ENCODE measurements at places on chromosomes 16 and 17.

- DNase-seq: no peak
These were observed 6.4 kb downstream of the THRA start for GRCh38 chr17:40068917-40069750.

DNA sequence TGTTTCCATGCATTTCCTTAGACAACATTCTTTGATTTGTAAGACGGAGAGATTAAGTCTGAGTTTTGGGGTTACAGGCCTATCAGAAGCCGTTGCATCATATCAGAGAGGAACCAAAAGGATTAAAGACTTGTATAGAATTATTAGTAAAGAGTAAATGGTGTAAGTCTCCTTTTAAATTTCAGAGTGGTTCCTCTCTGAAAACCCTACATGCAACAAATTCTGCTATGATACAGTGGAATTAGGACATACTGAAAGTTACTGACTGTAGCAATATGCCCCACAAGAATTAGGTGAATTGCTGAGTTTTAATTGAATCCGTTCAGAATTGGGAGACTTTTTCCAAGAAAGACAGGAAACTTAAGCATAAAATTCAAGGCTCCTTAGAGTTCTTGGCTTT is 221.6 kb downstream of the FTO start:
- no peak for DNase-seq

GRCh38 chr16:12195296-12195695 is 218.8 kb downstream of the SNX29 start:
- DNase-seq: no peak

DNA sequence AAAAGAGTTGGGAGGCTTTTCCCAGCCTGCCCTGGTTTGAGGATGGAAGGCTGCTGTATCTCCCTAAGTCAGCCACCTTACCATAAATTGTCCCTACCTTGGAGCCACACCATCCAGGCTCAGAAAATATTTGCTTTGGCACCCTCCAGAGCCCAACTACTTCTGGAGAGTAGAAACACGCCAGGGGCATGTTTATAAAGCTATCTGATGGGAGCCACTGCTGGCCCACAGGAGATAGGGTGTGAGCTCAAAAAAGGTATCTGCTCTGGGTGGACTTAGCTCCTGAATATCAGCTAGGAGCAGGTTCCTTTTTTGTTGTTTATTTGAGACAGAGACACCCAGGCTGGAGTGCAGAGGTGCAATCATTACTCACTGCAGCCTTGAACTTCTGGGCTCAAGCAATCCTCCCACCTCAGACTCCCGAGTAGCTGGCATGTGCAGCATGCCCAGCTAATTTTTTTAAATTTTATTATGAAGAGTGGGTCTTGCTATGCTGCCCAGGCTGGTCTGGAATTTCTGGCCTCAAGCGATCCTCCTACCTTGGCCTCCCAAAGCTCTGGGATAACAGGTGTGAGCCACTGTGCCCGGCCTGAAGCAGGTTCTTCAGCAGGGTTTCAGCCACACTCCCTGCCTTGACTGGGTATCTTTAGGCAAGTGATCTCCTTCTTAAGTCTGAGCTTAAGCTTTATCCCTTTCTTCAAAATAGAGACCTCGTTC is 147.1 kb downstream of the SALL1 start:
- no peak for DNase-seq

- no peak for DNase-seq
These were observed 26.3 kb downstream of the TXNDC11 start for GRCh38 chr16:11716336-11716735.

DNA sequence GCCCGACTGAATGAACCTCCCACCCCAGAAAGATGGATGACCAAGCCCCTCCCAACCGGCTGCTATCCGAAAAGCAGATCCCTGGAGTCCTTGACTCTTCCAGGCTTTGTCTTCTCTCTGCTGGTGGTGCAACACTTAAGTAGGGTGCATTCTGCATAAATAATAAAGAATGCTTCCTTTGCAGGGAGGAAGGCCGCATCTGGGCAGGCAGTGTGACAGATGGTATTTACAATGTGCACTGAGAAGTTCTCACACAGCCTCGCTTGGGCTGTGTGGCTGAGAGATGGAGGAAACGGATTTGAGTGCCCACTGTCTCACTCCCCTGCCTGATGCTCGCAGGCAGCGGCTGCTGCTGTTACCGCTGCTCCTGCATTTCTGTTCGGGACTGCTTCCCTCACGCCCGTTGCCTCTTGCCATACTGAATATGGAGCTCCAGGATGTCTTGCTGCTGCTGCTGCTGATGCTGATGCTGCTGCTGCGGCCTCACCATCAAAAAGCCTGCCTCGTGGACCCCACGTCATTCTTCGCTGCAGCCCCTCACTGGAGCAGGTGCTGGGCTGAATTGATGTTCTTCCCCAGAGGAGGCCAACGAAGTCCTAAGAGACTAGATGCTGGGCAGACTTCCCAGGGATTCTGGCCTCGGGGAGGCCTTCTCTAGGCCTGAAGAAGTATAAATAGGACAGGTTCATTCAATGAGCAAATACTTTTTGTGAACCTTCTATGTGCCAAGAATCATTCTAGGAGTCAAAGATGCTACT is 7.1 kb upstream of the RHBDL3 start:
- DNase-seq: no peak

DNA sequence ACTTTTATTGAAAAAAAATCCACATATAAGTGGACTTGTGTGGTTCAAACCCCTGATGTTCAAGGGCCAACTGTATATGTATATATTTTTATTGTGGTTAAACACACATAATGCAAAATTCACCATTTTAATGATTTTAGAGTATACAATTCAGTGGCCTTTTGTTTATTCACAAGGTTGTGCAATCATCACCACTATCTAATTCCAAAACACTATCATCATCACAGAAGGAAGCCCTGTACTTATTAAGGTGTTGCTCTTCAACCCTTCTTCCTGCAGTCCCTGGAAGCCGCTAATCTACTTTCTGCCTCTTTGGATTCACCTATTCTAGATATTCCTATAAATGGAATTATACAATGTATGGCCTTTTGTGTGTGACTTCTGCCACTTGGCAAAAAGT is 23.0 kb downstream of the MAP2K6 start:
- DNase-seq: peak; percentile 8

- DNase-seq: no peak
These were observed 145.5 kb downstream of the MSI2 start for GRCh38 chr17:57401556-57402488.

GRCh38 chr17:82443465-82444283 is 6.9 kb downstream of the CYBC1 start:
- DNase-seq: no peak

DNA sequence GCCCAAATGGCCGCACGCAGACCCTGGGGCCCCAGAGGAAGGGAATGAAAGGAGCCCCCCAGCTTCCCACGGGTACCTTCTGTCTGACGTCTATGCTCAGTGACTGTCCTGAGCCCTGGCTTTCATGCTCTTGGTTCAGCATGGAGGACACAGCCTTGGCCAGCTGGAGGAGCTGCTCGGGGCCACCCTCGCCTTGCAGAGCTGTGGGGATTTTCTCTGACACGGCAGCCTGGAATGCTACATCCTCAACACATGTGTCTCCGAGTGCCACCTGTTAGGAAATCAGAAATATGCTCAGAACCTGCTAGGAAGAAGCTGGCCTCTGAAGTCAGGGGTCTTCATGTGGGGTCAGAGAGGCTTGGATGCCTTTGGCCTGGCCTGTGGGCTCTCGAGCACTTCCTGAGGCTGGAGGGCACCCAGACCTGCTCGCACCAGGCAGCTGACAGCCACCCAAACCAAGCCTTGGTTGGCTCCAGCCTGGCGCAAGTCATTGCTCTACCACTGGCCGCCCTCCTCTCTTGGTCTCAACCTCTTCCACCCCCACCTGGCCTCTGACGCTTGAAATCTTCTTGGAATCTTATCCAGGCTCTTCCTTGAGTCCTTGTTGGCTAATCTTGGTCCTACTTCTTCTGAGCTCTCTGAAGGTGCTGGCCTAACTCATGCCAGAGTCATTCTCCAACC is 63.7 kb upstream of the BCO1 start:
- DNase-seq: no peak

- no peak for DNase-seq
These were observed 89.3 kb downstream of the SMG6 start for GRCh38 chr17:2214047-2214928.

DNA sequence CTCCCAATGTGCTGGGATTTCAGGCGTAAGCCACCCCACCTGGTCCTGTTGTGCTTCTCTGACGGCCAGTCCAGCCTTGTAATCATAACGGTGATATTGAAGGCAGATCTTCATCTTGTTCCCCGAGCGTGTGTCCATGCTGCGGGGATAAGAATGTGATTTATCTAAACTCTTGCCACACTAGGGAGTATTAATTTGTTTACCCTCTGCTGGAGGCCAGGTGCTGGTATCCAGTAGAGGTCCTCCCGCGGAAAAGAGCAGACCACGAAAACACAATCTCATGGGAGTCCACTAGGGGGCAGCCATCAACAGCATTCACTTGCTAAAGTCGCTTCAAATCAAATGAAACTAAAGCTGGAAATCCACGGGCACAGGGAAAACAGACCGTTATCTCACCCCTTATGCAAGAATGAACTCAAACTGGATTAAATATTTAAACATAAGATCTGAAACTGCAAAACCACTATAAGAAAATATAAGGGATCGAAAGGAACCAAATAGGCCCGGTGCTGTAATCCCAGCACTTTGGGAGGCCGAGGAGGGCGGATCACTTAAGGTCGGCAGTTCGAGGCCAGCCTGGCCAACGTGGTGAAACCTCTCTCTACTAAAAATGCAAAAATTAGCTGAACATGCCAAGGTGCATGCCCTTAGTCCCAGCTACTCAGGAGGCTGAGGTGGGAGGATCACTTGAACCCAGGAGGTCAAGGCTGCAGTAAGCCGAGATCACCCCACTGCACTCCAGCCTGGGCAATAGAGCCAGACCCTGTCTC is 22.3 kb upstream of the RBBP6 start:
- peak; percentile 43 for DNase-seq

DNA sequence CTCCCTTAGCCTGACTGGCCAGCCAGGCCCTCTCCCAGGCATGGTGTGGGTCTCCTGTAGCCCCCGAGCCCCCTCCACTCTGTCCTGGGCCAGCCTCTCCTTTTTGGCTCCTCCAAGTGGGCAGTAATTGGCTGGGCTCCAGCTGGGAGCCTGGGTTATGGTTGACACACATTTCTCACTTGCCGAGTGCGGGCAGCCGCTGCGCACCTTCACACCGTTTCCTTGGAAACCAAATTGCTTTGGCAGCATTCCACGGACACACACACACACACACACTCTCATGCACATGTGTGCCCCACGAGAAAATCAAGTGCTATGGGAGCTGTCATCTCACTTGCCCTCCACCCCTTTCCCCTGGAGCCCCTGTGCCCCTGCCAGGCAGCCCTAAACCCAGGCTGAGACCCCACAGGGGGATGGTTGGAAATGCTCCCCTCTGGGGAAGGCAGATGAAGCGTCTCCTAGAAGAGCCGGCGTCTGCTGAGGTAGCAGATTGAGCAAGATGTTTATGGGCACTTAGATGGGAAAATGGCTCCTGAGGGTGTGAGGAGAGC is 402.7 kb upstream of the TNRC6C start:
- no peak for DNase-seq

DNA sequence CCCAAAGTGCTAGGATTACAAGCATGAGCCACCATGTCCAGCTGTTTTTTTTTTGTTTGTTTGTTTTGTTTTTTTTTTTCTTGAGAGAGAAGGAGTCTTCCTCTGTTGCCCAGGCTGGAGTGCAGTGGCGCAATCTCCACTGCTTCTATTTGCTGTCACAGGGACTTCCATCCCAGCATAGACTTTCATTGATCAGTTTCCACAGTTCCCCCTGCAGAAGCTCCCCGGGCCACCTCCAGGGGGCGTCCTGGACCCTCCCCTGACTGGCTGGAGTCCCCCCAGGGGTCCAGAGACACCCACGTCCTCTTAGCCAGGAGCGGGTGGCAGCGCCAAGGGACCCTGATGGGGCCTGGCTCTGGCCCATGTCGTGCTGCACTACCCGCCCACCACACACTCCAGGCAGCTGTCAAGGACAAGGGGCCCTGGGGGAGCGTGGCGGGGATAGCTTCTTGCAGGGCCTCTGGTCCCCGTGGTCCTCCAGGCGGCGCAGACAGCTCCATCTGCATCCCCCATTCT is 3.1 kb upstream of the NPW start:
- DNase-seq: peak; percentile 79

GRCh38 chr17:65885541-65886312 is 306.2 kb downstream of the CEP112 start:
- DNase-seq: no peak

- DNase-seq: no peak
These were observed 24.7 kb upstream of the CIITA start for GRCh38 chr16:10852286-10852685.

DNA sequence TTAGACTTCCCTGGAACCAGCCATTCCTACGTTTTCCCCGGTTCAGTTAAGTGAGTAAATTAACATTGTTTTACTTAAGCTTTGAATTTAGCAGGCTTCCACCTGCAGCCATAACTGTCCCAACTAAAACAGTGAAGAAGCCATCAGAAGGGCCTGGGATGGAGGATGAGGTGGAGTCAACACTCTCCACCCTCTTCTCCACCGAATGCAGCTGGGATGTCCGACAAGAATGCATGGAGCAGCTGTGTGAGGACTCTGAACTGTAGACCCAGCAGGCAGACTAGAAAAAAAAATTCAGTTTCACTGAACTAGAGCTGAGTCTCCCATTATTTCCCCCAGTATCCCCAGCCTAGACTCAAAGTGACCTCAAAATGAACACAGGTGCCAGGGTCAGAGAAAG is 114.8 kb downstream of the C16orf95 start:
- no peak for DNase-seq

DNA sequence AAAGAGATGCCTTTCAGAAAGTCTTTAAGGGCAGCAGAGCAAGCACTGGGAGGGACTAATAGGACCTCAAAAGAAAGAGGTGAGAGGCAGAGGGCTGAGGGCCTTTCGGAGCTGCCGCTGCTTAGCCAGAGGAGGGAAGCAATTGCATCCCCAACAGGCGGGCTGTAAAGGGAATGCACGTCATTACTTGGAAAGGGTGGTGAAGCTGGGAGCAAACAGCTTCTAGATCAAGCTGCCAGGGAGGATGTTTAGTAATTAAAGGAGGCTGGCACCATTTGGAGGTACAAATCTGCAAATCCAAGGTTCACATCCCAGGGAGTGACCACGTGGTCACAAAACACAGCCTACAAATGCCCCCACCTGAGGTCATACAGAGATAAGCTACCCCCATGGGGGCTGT is 429.0 kb upstream of the RBFOX1 start:
- DNase-seq: no peak

- DNase-seq: no peak
These were observed 7.6 kb downstream of the RAB40B start for GRCh38 chr17:82690786-82691489.

- DNase-seq: no peak
These were observed 1.1 kb upstream of the SLC16A5 start for GRCh38 chr17:75086496-75087181.

GRCh38 chr17:82713071-82713723 is 3.3 kb upstream of the FN3KRP start:
- no peak for DNase-seq

DNA sequence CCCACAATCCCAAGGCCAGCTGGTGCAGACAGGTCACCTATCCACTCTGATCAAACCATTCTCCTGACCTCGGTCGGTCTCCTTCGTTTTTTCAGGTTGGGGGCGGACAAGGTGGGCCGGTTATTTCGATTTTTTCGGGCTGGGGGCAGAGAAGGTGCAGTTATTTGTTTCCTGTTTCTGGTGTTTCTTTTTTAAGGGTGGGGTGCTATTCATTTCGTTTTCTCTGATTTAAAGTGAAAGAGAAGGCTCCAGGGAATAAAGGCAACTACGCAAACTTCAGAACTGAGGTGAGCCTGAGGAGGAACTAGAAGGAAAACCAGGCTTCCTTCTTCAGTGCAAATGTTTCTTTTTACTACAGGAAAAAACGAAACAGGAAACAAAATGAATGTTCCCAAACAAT is 64.8 kb downstream of the ANKRD11 start:
- no peak for DNase-seq
